Occipital lobe (tissue), 3 donors: ENCODE measurements at places on chromosomes 1 and 21. TPM values are rescaled to one million over a fixed set of nuclear protein-coding genes. Genes with fewer than 3 reads are reported as not detected.

Gene PDPN
- 5.9 TPM for total RNA-seq

Gene GSTM1
- not detected for total RNA-seq

Gene CLCNKB
- 0.16 TPM for total RNA-seq

Gene C8B
- total RNA-seq = not detected

Gene PEA15
- total RNA-seq = 99.0 TPM

Gene ITLN1
- 0.47 TPM for total RNA-seq

Gene TSSK3
- total RNA-seq = not detected

Gene ANGPTL7
- not detected for total RNA-seq

Gene TRIM62
- 2.7 TPM for total RNA-seq

Gene VHLL
- total RNA-seq = 0.94 TPM

Gene CCDC24
- total RNA-seq = 7.2 TPM

Gene SEC22B
- 34.9 TPM for total RNA-seq

Gene DCST1
- not detected for total RNA-seq

Gene GUCA2A
- not detected for total RNA-seq

Gene CLCC1
- 33.2 TPM for total RNA-seq
